Esophagus squamous epithelium (tissue), 5 donors: ENCODE measurements at places on chromosomes 6 and 20.

- peak; percentile 22 for DNase-seq
These were observed 44.2 kb upstream of the SUPT3H start for GRCh38 chr6:45421709-45422502.

- no peak for DNase-seq
These were observed 37.8 kb upstream of the PRDM1 start for GRCh38 chr6:106048336-106048735.

- no peak for DNase-seq
These were observed 19.3 kb upstream of the AHCY start for GRCh38 chr20:34322267-34323105.

DNA sequence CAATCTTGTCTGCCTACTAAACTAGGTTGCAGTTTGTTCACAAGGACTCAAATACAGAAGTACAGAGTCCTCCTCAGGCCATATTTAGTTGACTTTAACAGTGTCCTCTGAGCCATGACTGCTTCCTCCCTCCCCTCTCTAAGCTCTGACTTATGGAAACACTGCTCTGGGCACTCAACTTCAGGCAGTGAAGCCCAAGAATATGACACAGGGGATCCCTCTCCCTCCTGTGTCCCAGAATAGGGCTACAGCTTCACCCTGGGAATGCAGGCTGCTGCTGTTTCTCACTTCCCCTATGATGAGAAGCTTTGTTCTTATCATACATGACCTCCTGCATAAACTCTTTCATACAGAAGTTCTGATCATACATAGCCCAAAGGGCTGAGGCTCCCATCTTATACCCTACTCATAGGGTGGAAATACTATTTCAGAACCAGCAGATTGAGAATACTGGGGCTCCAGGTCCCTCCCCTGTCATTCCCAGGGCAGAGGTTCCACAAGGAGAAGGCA, 97.3 kb upstream of the UST start:
- no peak for DNase-seq

- DNase-seq: no peak
These were observed 43.6 kb upstream of the SLC32A1 start for GRCh38 chr20:38680500-38681306.

DNA sequence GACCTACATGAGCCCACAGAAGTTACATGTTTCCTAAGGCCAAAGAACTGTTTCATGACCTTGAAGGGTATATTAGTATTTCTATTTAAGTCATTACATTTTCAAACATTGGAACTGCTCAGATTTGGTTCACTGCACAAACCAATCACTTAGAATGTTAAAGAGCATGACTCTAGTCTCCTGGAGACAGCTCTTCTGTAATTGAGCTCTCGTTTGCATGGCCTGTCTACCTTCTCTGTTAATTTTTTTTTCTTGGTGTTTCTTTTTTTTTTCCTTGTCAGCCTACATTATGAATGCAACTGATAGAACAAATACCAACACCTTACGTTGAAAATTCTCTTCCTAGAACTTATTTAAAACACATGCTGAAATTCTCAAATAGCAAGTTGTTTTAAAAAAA, 860.2 kb upstream of the MAP3K7 start:
- no peak for DNase-seq

- DNase-seq: no peak
These were observed 383.0 kb upstream of the JARID2 start for GRCh38 chr6:14862845-14863244.

- DNase-seq: no peak
These were observed 4.9 kb upstream of the FAM83C start for GRCh38 chr20:35297155-35297554.

DNA sequence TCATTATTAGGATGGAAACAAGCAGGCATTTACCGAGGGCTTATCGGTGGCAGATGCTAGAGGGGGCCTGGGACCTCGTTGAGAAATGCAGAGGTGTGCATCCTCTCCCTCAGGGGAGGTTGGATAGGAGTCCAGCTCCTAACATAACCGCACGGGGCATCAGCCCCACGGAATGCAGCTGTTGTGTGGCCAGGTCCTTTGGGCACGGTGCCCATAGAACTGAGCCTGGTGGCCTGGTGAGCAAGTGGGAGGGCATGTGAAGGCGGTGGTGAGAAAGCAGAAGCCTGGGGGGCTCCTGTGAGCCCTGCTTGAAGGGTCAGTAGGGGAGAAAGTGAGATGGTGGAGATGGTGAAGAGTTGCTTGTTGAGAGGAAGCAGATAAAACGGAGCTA, 143.7 kb downstream of the CDH26 start:
- DNase-seq: no peak

- no peak for DNase-seq
These were observed 112.8 kb downstream of the HFE start for GRCh38 chr6:26199773-26200764.

DNA sequence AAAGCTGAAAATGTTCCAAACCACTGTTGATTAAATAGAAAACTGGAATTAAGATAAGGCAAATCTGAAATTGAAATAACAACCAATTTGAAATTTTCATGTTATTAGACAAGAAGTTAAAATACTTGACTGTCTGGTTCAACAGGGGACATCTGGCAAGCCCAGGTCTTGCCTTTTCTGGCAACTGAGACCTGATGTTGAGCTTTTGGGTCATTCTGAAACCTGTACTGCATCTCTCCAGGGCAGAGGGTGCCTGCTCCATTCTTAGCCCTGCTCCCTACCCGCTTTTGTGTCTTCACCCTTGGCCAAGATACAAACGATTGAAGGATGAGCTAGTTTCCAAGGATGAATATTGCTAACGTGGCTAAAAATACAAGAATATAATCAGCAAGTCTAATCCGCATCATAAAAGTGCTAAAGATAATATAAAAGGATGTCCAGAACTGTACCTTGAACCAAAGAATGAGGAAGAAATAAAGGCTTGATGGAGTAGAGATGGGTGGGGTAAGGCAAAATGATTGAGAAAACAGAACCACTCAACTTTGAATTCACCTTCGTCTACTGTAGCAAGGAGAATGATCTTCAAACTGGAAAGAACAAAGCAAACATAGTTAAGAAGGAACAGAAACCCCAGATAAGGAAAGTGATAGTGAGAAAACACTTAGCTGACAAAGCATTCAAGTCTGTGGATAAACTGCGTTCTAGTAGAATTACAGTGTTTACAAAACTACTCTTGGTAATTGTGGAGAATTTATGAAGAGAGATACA, 109.8 kb upstream of the MAN1A1 start:
- DNase-seq: no peak
